ENCODE measurements at places on chromosomes 16 and 17.

GRCh38 chr17:18251204-18251603 is 7.3 kb downstream of the FLII start:
- no peak for DNase-seq

DNA sequence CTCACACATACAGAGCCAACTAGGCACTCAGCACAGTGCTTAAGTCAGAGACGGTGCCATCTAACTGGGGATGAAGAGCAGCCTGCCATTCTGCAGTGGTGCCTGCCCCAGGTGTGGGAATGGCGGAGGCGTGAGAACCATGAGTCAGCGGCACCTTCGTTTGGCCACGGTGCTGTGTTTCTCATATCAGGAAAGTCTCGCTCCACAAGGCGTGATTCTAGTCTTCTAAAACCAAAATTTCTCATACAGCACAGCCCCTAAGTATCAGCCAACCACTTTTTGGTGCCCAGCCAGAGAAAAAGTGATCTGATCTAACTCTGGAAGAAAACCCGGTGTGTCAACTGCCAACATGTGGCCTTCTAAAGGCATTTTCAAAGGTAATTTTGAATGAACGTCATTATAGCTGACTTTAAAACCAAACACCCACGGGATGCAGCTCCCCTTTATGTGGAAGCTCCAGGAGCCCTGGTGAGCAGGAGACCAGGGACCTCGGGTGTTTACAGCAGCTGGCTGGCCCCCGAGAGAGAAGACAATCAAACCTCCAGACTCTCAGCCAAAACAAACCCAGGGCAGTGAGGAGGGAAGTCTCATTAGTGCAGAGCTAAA is 54.6 kb downstream of the ABCC12 start:
- peak; percentile 79 for DNase-seq

GRCh38 chr17:8222380-8222629 is 11.9 kb upstream of the AURKB start:
- DNase-seq: no peak

DNA sequence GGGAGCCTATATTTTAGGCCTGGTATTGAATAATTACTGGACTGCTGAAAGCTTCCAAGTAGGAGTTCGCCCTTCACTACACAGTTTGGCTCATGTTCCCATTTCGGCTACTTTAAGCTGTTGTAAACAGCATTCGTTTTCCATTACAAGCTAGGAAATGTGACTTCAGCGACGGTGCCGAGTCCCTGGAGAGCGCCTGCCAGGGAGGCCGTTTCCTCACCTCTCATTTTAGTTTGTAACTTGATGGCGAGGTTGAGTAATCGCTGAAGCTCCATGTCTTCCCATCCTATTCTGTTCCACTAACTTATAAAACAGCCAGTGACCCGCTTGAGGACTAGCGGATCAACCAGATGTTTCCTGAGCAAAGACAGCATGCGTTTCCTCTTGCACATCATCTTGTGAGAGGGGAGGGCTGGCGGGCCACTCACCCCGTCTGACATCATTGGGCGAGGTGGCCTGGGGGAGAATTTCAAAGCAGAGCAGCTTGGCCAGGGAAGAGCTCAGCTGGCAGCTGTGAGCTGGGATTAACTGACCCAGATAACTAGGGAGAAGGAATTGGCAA is 32.9 kb downstream of the PCTP start:
- no peak for DNase-seq

DNA sequence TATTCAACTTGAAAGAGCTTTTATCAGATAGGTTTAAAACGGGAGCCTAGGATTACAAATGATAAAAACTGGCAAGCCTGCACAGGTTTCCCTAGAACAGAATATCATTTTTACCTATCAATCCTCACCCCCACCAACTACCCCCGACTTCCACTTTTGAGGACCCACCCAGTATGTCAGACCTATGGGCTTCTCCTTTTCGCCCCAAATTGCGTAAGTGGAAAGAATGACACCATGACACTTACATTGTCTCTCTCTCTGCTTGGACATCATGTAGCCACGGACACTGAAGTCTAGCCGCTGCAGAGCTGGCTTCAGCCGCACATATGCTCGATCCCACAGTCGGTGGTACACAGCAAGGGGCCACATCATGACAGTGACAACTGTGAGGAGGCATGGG is 7.4 kb upstream of the PSMC3IP start:
- no peak for DNase-seq

DNA sequence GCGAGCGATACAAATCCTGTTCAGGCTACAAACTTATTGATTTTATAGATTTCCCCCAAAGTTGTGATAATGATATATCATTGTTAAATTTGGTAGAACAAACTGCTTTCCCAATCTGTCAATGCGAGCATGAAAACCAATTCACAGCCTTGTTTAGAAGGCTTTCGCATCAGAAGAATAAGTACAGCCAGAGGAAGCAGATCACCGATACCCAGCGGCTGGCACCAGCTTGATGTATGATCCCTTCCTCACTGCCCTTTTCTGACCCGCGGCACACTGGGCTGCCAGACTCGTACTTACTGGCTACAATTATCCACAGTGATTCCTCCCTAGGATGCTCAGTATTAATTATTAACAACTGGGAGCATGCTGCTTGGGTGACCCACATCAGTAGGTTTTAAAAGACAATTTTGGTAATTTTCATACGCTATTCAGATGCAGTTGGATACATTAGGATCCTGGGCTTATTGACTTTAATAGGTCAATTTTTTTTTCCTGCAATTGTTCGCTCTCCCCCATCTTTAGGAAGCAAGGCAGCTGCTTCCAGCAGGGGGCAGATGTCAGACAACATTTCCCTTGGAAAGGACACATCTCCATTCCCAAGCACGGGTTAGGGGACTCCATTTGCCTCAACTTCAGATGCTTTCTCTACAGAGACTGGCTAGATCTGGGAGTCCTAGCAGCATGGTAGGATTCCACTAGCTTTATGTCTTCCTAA is 582.7 kb upstream of the PSMD7 start:
- DNase-seq: peak; percentile 24

DNA sequence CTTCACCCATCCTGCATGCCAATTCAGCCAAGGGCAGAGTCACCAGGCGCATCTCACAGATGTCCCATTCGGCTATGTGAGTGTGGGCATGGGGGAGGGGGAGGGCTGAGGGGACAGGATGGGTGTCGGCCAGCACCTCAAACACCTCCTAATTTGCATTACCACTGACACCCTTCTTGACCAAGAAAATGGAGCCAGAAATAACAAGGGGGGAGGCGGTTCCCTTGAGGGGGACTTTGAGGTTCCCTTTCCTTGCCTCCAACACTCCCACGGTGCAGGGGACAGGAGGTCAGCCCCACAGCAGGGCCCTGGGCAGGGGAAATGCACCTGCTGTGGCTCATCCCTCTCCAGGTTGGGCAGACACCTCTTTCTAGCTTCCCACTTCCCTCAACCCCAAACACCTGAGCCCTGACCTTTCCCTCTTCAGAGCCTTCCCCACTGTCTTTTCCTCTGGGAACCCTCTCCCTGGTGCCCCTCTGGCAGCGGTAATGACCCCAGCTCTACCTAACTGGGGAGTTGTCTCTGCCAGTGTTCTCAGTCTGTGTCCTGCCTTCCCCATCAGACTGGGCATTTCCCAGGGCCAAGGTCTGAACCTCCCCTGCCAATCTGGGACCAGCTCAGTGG is 18.2 kb upstream of the TBX21 start:
- no peak for DNase-seq

- no peak for DNase-seq
These were observed 97.1 kb upstream of the GNAO1 start for GRCh38 chr16:56094231-56094630.

DNA sequence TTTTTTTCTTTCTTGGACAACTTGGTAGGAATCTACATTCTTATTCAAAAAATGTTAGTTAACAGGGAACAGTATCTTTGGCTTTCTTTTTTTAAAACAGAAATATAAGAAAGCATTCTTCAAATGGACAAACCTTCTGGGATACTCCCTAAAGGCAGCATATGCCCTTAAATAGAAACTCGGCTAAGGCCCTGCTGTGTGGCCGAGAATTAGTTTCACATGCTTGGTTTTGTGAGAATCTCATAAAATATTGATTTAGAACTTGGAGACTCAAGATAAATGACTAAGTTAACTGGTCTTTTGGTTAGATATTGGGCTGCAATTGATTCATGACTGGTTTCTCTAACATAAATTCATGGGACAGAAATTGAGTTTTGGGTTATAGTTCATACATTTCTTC is 359.9 kb upstream of the XYLT1 start:
- DNase-seq: no peak

DNA sequence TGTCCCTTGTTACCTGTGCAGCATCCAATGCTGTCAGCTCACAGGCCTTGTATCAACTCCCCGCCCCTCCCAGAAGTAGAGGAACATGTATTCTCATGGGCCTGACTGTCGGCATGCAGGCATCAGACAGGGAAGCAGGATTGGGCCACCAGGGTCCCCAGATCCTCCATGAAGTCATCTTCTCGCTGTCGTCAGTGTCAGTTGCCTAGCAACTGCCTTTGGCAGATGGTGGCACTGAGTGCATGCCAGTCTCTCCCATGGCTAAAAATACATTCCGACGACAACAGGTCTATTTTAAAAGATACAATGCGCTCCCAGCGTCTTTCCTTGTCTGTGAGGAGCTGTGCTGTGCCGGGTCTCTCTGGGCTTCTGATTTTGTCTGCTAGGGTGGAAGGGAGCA is 36.8 kb upstream of the CES5A start:
- DNase-seq: no peak

DNA sequence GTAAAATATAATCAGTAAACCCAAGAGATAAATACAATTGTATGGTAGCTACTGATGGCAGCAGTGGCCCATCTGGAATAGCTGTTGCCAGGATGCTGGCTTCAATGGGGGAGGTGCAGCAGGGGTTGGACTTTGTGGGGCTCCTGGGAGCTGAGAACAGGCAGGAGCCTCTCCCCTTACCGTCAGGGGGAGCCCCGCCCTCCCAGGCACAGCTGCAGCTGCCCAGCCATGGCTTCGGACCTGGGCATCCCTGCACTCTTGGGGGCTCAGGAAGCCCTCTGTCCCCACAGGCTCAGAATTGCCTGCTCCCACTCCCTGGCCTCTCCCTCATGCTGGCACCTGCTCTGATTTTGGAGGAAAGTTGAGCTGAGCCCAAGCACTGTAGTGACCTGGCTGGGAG is 741.1 kb downstream of the CDH11 start:
- no peak for DNase-seq

- no peak for DNase-seq
These were observed 10.4 kb downstream of the HSD11B2 start for GRCh38 chr16:67441271-67441753.

GRCh38 chr16:71675380-71675779 is 49.1 kb downstream of the PHLPP2 start:
- DNase-seq: no peak

GRCh38 chr17:77377710-77378235 is 237.0 kb downstream of the SEC14L1 start:
- DNase-seq: no peak

GRCh38 chr16:85253084-85253941 is 141.0 kb upstream of the CIBAR2 start:
- peak; percentile 84 for DNase-seq

- no peak for DNase-seq
These were observed 3.1 kb downstream of the DHRS11 start for GRCh38 chr17:36594626-36595401.

GRCh38 chr16:79750311-79750710 is 149.8 kb upstream of the MAF start:
- DNase-seq: no peak
